ENCODE measurements at places on chromosomes 16 and 17.

DNA sequence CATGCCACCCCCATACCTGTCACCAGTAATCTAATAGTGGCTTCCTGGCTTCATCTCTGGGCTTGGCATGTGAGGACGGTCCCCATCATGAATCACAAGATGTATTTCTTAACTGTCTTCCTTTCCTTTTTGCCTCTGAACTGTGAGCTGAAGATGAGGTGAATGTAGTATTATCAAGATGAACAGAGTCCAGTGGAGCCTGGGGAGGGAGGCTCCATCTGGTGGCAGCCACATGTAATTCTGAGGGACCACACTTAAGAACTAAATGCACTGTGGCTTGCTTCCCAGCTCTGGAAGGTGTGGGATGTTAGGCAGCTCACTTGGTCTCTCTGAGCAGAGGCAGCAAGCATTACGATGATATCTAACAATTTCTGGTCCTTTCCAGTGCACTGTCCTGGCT lies 354.9 kb upstream of the ASIC2 start:
- DNase-seq, result no peak

- no peak for DNase-seq
Measured at GRCh38 chr16:50244140-50244503, 22.2 kb upstream of the ADCY7 start.

- no peak for DNase-seq
Measured at GRCh38 chr17:12973496-12974004, 44.3 kb downstream of the ELAC2 start.

GRCh38 chr17:71287071-71287823 lies 833.6 kb upstream of the SOX9 start:
- DNase-seq, result no peak

Measured in stimulated activated CD8-positive, alpha-beta memory T cell treated with anti-CD3 and anti-CD28 coated beads, Interleukin-4, amount 100 ng/mL, for 1 hour (primary cell).